Psoas muscle (tissue), 8 donors: ENCODE measurements at places on chromosomes 16 and 17. TPM values are rescaled to one million over a fixed set of nuclear protein-coding genes. Genes with fewer than 3 reads are reported as not detected.

- H3K27me3 ChIP-seq = no peaks in the 10 kb centered on the region
- no peaks in the 10 kb centered on the region for H3K36me3 ChIP-seq
- DNase-seq = no peak
- H3K4me3 ChIP-seq = no peak overlapping the region
Observed at GRCh38 chr17:39169101-39169500, 3.1 kb upstream of the ARL5C start.

GRCh38 chr17:81090361-81091136 is 55.6 kb downstream of the BAIAP2 start:
- DNase-seq = peak; percentile 75
- no peak overlapping the region for H3K4me3 ChIP-seq
- no peak overlapping the region for H3K27ac ChIP-seq
- H3K4me1 ChIP-seq = peaks cover 14% of the 10 kb centered on the region
- no peaks in the 10 kb centered on the region for H3K27me3 ChIP-seq
- H3K36me3 ChIP-seq = no peaks in the 10 kb centered on the region

DNA sequence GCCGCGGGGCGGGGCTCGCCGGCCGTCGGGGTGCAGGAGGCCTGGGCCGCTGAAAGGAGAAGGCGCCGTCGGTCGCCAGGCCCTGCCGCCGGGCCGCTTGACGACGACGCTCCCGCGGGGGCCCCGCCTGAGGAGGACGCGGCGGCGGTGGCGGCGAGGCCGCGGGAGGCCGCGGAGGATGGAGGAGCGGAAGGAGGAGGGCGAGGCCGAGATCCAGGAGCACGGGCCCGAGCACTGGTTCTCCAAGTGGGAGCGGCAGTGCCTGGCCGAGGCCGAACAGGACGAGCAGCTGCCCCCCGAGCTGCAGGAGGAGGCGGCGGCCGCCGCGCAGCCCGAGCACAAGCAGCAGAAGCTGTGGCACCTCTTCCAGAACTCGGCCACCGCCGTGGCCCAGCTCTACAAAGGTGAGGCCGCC is 430 bp downstream of the HAPSTR1 start:
- peak overlapping the region; percentile 89 for H3K4me3 ChIP-seq
- peaks cover 39% of the 10 kb centered on the region for H3K4me1 ChIP-seq
- peak overlapping the region; percentile 99 for H3K27ac ChIP-seq
- H3K27me3 ChIP-seq = no peaks in the 10 kb centered on the region
- DNase-seq = peak; percentile 76

DNA sequence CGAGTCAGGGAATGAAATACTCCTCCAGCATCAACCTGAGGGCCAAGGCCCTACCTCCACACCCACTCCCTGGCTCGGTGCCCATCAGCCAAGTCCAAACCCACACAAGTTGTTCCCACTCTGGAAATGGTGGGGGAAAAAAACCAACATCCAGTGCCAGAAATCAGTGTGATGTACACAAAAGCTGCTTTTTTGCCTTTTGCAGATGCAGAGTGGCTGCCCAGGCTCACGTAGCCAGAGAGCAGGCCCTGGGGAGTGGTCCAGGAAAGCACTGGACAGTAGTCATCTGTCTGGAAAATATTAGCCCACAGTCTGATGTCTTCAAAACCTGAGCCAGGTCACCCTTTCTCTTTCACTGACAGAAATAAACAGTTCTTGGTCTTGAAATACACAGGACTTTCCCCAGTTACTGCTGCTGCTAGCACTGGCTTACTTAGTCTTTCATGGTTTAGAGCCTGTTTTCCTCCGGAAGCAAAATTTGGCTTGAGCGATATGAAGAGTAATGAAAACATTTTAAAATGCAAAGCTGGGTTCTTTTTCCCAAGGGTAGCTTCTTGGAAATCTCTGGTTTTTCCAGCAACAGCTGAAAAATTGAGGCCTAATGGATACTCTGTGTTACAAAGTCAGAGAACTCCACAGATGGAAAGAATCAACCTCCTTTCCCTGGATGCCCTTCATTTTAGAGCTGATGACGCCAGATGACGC is 18.2 kb upstream of the NOS2 start:
- no peaks in the 10 kb centered on the region for H3K36me3 ChIP-seq
- no peak for DNase-seq
- no peak overlapping the region for H3K4me3 ChIP-seq
- no peaks in the 10 kb centered on the region for H3K27me3 ChIP-seq
- H3K27ac ChIP-seq = no peak overlapping the region

BLTP2 gene
- 96.1 TPM for total RNA-seq

DNA sequence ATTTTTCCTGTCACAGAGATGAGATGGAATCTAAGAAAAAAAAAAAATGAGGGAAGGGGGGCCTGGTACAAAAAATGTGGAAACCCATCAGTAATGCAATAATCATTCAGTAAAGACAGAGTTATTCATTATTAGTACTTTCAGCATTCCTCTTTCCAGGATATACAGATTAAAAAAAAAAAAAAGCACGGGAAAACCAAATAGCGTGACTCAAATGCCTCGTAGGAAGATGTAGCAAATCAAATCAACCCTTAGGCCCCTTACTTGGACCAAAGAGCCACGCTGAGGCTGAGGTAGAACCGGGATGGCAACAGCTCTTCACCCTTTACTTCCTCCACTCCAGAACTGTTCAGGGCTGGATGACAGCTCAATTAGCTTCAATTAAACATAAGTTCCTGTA is 52.5 kb downstream of the SMG6 start:
- no peaks in the 10 kb centered on the region for H3K4me1 ChIP-seq
- no peak overlapping the region for H3K4me3 ChIP-seq
- peaks cover 22% of the 10 kb centered on the region for H3K36me3 ChIP-seq
- H3K27ac ChIP-seq = no peak overlapping the region
- DNase-seq = no peak

DNA sequence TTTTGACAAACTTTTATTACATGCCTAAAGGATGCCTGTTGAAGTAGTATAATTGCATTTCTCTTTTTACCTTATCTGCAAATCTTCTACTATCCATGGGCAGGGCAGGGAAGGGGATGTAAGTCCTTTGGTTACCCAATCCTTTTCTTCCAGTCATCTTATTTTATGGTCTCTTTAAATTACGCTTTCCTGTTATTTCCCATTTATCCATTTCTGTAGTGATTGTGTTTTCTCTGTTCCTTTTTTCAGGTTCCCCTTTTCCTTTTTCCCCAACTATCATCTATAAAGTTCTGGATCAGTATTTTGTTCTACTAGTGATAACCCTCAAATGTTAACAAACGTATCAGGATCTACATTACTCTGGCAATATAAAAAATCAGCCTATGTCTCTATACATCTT is 3.3 kb upstream of the ABCA9 start:
- no peak for DNase-seq
- H3K4me3 ChIP-seq = no peak overlapping the region
- H3K27ac ChIP-seq = no peak overlapping the region
